NCI-H526 treated with DMSO at 0.1 percent for 48 hours (cell line): ENCODE measurements at places on chromosomes 1 and 21.
A peak's percentile ranks its signal among the peaks of the same experiment; 100 is the strongest.

- DNase-seq, result no peak
These were observed 86.2 kb upstream of the ZBTB18 start for GRCh38 chr1:243964915-243965314.

DNA sequence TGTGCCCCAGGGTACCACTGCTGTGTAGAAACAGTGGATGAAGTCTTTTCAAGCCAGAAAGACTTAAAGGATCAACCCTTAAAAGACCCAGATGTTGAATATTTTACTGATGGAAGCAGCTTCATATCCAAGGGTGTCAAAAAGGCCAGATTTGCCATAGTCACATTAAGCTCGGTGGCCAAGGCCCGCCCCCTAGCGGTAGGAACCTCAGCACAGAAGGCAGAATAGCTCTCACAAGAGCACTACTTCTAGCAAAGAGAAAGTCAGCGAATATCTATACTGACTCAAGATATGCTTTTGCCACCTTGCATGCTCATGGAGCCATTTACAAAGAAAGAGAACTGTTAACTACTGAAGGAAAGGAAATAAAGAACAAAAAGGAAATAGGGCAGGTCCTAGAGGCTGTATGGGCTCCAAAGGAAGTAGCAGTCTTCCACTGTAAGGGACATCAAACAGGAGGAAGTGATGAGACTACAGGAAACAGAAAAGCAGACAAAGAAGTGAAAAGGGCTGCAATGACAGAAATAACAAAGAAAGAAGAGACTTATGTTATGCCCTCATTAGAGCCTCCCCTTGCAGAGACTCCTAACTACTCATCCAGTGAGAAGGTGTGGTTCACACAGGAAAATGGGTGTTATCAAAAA, 90.5 kb downstream of the LIPI start:
- DNase-seq, result no peak

- DNase-seq, result peak; percentile 36
These were observed 67.0 kb downstream of the LMX1A start for GRCh38 chr1:165289556-165289955.

- no peak for DNase-seq
These were observed 139.3 kb downstream of the NFIA start for GRCh38 chr1:61221642-61222041.

DNA sequence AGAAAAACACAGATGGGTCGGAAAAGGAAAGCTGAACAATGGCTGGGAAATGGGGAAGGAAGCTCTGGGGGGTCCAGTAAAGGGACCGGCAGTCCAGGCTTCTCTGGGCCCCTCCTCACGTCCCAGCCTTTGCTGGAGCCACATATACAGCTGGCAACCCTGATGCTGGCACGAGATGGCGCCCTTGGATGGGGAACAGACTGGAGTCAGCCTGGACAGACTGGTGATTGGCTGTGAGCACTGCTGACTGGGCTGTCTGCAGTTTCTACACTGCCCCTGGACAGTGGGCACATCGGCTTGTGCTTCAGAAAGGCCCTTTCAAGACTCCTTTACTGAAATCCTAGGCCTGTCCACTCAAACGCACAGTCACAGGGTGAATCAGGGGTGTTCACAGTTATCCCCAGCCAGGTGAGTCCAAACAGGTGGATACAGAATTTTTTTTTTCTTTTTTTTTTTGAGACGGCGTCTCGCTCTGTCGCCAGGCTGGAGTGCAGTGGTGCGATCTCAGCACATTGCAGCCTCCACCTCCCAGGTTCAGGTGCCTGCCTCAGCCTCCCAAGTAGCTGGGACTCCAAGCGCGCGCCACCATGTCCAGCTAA, 31.1 kb upstream of the ZBTB40 start:
- DNase-seq, result peak; percentile 30

- no peak for DNase-seq
These were observed 83.8 kb upstream of the TSPAN2 start for GRCh38 chr1:115173151-115173550.

DNA sequence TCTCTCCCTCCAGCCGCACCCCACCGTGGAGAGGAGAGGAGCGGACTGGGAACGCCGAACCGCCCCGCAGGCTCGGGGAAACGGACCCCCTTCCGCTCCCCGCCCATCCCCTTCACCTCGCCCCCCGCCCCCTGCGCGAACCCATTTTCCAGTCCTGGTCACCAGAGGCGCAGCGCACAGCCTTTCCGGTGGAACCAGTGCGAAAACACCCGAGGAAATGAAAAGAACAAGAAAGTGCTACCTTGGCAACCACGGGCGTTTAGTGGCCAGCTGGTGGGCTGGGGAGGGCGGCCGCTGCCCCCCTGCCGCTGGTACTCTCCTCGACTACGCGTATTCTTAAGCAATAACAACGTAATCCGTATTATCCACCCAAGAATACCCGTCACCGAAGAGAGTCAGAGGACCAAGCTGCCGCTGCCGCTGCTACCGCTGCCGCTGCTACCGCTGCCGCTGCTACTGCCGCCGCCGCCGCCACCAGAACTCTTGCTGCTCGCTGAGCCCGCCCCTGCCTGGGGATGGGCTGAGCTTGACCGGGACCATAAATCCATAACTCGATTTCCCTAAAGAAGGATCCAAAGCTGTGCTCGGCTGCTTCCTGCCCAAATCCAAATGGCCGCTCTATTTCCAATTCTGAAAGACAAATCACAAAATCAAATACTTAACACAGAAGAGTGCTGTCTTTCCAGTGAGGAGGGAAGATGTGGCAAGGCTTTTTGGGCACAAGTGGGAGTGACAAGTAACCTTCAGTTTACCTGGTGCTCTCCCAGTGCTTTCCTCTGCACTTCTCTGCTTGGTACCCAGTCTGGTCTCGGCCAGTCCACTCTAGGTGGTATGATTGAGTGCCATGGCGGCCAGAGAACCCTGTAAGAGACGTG, 125.2 kb upstream of the DPYD start:
- peak; percentile 48 for DNase-seq

GRCh38 chr1:90730243-90731022, 13.3 kb upstream of the BARHL2 start:
- peak; percentile 18 for DNase-seq

- DNase-seq, result no peak
These were observed 646.2 kb downstream of the SMYD3 start for GRCh38 chr1:245860657-245861544.

DNA sequence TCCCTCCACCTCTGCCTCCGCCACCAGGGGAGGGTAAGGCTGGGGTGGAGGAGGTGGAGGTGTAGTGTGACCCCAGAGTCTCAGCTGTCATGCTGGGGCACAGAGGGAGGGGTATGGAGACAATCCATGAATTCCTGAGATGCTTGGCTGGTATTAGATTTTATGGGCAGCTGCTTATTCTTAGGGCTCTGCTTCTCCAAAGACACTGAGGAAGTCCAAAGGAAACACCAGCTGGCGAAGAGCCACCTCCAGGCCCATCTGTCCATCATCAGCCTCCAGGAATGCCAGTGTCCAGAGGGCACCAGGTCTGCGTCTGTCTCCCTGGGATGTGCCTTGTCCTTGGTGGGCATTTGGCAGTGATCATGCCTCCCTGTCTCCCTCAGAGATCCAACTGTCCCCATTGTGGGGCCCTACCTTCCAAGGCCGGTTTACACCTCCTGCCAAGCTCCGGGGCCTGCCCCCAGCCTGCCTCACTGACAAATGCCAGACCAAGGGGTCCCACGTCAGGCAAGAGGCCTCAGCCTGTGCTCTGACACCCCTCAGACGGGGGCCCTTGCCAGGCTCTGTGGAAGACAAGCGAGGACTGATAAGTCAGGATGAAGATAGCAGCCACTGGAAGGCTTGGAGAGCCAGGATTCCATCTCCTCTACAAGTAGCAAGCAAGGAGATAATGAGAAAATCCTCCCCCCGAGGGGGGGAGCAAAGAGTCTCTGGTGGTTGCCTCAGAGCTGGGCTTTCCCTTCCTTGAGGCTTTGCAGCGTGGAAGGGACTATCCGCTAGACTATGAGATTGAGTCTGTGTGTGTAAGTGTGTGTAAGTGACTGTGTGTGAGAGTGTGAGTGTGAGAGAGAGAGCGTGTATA, 1.6 kb downstream of the TNNI1 start:
- no peak for DNase-seq

GRCh38 chr1:151005729-151006319, 878 bp downstream of the MINDY1 start:
- peak; percentile 65 for DNase-seq

DNA sequence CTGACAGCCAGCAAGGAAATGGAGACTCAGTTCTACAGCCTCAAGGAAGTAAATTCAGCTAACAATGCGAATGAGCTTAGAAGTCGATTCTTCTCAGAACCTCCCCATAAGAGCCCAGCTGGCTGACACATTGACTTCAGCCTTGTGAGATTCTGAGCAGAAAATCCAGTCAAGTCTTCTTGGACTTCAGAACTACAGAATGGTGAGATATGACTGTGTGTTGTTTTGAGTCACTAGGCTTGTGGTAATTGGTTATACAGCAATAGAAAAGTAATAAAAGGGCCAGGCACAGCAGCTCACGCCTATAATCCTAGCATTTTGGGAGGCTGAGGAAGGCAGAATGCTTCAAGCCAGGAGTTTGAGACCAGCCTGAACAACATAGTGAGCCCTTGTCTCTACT, 161.8 kb upstream of the IVNS1ABP start:
- no peak for DNase-seq

DNA sequence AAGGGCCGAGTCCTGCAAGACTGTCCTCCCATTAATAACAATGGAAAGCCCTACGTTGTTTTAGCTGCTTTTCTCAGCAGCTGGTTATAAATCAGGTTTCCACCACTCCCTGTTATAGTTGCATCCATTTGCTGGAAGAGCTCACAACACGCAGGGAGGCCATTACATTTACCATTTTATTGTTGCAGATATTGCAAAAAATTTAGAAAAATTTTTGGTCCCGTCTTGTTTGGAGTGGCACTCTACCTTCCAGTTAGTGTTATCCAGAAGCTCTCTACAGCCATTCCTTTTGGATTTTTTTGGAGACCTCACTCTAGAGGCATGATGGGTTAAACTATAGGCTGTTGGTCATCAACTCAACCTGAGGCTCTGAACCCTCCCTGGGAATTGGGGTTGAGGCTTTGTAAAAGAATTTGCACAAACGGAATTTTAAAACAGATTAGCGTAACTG, 1532.1 kb upstream of the TPTE start:
- DNase-seq, result no peak

DNA sequence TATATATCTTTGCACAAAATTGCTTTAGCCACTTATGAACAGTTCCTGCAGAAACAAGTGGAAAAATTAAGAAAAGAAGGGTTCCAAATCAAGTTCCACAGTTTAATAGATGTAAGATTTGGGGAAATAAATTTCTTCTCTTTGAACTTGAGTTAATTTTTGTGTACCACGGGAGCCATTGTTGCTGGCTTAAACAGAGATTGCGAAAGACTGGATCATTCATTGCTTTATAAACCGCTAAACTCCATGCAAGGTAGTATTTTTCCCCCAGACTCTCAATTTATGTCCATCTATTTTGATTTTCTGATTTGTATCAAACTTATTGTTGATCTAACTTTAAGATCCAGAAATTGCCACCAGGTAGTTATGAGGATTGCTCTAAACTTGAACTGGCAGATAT, 246.1 kb upstream of the ADGRL4 start:
- no peak for DNase-seq

DNA sequence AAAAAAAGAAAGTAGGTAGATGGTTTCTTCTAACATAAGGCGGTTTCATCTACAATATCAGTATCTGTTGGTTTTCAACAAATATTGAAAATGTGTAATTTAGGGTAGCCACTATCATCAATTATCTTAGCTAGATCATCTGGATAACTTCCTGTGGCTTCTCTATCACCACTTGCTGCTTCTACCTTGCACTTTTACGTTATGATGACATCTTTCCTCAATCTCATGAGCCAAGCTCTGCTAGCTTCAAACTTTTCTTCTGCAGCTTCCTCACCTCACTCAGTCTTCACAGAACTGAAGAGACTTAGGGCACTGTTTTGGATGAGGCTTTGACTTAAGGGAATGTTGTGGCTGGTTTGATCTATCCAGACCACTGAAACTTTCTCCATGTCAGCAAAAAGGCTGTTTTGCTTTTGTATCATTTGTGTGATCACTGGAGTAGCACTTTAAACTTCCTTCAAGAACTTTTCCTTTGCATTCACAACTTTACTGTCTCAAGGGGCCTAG, 144.9 kb upstream of the HP1BP3 start:
- DNase-seq, result no peak

DNA sequence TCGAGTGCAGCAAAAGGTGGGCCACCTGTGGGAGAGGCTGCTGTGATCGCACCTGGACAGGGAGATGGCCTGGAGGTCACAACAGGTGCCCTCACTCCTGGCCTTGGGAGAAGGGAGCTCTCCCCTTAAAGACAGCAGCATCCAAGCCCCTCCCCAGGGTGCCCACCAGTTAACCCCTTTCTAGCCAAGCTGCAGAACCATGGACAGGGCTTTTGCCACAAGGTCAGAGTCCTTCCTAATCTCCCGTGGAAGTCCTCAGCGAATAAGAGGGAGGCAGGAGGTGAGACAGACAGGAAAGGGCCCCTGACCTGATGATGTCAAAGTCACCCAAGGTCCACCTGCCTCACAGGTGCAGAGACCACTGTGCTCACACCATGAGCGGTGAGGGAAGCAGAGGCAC, 1.7 kb downstream of the CNTN2 start:
- no peak for DNase-seq

DNA sequence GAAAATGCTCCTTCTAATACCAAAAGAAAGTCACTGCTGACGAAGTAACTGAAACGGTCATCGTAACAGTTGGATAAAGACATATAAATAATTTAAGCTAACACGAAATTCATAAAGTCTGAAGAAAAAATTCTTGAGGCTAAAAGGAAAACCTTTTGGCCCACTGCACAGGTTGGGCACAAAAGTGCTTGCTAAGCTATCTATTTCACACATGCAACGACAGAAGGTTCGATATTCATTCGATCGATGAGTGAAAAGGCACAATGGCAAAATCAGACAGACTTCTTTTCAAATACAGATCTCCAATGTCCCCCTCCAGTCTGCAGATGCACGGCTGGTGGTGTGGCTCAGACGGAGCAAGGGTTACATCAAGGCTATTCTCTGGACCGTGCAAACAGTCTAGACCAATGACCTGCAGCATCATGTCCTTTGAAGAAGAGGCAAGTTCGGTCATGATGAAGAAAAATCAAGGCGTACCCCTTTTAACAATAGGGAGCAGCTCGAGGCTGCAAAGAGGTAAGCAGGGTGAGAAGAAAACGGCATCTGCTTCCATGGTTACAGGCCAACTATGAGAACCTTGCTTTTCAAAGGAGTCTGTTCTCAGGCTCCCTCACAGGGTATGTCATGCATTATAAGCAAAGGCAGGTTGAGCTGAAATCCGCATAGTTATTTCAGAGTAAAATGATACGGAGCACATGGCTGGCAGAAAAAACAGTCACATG, 579.6 kb downstream of the USP25 start:
- no peak for DNase-seq

- DNase-seq, result no peak
These were observed 4.8 kb downstream of the UMODL1 start for GRCh38 chr21:42075686-42076471.

DNA sequence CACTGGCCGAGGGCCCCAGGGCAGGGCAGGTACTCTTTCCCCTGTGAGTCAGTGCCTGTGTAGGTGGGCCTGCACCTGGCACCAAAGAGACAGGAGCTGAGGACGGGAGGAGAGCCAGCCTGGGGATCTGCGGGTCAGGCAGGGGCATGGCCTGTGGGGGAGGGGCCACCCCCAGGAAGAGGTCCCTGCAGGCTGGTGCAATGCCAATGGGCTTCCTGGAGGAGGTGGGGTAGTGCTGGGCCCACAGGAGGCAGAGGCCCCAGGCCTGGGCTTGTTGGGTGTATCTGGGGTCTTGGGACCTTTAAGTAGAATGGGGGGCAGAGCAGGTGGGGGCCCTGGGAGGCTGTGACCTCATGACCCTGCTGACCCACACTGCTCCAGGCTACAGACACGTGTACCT, 23.2 kb downstream of the PLCH2 start:
- DNase-seq, result no peak
